HT1080 (cell line): ENCODE measurements at places on chromosomes 7 and 10.

DNA sequence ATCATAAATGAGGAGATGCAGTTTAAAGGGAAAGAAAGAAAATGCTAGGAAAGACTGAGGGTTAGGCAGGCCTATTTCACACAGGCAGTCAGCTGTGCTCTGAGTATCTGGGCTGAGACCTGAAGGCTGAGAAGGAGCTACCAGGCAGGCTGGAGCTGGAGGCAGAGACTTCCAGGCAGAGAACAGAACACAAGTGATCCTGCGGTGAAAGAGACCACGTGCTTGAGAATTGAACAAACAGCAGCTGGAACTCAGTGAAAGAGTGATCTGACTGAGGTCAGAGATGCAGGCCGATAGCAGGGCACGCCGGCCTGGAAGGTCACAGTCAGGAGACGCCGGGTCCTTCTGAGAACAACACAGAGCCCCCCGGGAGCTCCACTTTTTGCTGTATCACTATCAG is 147.8 kb downstream of the ADAM12 start:
- DNase-seq = no peak

DNA sequence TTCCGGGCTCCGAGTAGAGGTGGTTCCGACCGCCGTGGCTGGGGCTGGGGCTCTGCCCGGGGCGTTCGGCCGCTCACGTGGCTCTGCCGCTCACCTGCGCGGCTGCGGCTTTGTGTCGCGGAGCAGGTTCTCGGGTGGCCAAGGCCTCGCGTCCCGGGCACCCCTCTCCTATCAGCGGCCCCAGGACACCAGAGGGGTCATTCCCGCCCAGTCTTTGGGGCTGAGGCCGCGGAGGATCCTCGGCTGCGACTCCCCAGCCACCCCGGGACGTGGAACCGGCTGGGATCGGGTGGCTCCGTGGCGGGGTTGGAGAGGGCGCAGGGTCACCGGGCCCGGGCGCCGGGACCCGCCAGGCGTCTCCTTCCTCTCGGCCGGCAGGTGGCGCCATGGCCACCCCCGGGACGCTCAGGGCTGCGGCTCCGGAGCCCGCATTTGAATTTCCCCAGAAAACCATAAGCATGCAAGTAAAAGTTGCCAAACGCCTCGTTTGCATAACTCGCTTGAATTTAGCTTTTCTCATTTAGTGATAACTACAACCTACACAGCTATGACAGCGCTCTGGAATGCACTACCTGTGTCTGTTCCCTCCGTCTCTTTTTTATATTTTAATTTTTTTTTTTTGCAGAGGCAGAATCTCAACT is 1.2 kb downstream of the COL26A1 start:
- DNase-seq = no peak

DNA sequence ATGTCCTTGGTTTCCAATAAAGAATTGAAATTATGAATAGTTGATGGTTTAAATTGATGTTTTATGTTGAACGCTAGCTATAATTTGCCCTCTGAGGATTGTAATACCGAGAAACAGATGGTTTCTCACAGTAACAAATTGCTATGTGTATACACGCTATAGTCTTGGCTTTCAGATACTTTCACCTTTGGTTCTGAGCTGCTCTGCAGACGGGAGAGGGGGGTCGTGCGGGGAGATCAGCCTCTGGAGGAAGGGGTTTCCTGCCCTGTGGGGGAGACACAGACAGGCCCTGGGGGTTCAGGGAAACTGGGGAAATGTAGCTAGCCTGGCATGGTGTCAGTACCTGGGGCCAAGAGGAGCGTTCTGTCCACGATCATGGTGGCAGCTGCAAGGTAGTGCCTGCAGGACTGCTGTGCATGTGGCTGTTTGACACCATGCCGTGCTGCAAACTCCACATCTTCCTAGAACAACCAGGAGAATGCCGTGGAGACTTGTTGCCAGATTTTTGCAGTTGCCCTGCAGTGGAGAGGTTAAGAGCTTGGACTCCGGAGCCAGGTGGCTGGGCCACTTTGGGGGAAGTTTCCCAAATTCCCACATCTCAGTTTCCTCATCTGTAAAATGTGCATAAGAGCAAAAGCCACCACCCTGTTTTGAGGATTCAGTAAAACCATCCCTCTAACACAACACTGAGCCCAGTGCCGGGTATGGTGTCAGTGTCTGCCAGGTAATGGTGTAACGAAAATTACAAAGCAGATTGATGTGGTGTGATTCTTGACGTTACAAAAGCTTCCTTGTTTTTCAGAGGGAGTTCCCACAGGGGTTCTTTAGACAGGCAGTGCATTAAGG is 167.9 kb downstream of the CUX1 start:
- no peak for DNase-seq

GRCh38 chr7:90564455-90564854 is 31.7 kb upstream of the CDK14 start:
- DNase-seq = no peak

DNA sequence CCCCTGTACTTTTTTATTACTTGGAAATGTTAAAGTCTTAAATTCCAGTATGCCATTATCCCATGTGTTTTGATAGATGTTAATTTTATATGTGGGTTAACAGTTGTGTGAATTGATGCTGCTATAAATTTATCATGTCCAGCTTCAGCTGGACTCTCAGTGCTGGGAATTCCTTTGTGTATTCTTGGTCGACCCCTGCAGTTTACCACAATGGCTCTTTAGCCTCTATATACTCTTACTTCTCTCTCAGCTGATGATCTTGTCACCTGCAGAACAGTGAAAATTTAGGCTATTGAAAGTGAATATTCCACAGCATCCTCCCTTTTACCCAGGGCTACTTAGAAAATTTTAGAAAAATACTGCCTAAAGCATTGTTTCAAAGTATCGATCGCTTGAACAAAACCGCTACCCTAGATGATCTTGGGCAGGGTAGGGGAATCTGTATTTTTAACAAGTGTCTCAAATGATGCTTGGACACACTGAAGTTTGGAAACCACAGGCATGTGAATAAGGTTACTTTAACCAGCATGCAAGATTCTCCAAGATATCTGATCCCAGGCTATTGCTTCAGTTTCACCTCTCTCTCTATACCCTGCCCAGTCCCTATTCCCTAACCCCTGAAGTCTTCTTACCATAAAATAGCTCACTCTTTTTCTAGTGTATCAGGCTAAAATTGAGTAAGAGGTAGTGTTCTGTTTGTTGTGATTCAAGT is 25.4 kb downstream of the LCOR start:
- DNase-seq = no peak

DNA sequence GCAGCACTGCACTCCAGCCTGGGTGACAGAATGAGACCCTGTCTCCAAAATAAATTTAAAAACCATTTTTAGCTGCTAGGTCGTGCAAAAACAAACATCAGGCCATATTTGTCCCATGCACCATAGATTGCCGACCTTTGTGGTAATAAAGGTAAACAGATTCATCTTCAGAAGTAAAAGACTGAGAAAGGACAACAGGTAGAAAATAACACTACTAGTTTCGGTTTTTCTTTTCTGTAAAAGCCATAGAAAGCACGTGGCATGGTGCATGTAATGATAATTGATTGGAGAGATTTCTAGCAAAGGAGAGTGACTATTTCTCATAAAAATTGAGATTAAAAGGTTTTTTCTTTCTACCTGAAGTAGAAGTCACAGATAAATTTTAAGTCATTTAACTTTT is 93.9 kb downstream of the DNAH11 start:
- no peak for DNase-seq
